Fibroblast of skin of left quadriceps (primary cell): ENCODE measurements at places on chromosomes 1 and 21.

DNA sequence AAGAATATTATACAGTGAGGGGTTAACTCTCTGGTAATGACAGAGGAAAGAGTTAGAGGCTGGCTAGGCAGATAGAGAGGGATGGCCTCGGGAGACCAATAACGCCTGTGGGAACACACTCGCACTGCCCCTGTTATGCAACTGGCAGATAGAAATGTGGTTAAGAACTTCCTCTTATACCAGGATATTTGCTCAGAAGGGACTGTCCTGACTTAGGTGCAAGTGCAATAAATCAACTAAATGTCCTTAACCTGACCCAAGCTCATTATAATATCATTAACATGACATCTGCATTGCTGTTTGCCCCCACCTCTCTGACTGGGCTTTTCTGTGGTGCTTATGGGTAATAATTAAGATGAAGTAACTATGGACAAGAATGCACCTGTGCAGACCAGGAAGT is 1518.0 kb downstream of the NCAM2 start:
- DNase-seq, result no peak

GRCh38 chr1:192958350-192958749 is 100.8 kb downstream of the UCHL5 start:
- no peak for DNase-seq

- peak; percentile 54 for DNase-seq
Measured at GRCh38 chr1:185939142-185939541, 205.0 kb downstream of the HMCN1 start.

DNA sequence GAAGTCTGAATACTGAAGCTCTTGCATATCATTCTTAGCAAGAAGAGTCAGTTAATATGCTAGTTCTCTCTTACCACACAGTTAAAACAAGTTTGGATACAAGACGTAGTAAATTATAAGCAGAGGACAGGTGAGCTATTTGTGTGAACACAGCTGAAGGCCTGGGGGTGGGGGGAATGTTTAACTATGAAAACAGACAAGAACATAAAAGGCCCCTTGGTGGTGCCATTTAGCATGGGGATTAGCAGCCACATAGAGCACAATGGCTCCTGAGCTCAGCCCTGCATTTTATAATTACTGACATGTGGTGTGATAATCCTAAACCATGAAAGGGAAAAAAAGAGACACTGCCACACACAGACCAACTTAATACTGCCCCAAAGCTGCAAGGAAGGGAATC is 94.8 kb downstream of the TGFBR3 start:
- DNase-seq, result no peak

DNA sequence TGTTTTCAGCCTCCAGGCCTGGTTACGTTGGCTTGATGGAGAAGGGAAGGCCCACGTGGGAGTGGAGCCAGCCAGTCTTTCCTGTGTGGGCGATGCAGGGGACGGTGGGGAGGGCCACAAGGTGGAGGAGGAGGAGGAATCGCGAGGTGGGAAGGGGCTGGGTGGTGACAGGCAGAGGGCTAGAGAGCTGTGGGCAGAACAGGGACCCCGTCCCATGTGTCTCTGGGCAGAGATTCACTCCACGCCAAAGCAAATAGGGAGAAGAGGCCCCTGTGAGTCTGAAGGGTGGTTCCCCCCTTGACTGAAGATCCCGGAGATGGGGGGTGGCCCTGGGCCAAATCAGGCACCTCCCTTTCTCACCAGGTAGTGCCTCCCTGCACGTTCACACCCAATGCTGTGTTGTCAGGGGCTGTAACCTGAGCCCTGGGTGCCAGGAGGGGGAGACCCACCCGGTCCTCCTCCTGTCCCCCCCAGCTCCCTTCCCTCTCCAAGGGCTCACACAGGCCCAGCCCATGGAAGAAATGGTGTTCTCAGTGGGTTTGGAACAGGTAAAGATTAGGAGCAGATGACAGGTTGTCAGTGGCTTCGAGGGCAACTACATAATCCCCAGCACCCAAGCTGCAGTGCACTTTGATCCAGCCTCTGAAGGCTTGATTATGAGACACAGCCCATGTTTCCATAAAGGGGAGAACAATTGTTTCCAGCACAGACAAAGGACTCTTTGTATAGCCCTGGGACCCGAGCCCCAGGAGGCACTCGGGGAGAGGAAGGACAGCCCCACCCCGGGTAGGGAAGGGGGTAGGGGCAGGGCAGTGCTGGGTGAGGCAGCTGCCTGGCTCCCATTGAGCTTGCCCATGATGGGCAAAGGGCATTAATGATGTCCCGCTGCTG is 37.7 kb upstream of the GPR37L1 start:
- DNase-seq, result no peak

GRCh38 chr1:170200621-170201397 is 55.0 kb downstream of the NTMT2 start:
- no peak for DNase-seq

- no peak for DNase-seq
Measured at GRCh38 chr1:73009311-73009710, 727.0 kb upstream of the NEGR1 start.

GRCh38 chr1:198543670-198544260 is 3.3 kb upstream of the ATP6V1G3 start:
- no peak for DNase-seq

DNA sequence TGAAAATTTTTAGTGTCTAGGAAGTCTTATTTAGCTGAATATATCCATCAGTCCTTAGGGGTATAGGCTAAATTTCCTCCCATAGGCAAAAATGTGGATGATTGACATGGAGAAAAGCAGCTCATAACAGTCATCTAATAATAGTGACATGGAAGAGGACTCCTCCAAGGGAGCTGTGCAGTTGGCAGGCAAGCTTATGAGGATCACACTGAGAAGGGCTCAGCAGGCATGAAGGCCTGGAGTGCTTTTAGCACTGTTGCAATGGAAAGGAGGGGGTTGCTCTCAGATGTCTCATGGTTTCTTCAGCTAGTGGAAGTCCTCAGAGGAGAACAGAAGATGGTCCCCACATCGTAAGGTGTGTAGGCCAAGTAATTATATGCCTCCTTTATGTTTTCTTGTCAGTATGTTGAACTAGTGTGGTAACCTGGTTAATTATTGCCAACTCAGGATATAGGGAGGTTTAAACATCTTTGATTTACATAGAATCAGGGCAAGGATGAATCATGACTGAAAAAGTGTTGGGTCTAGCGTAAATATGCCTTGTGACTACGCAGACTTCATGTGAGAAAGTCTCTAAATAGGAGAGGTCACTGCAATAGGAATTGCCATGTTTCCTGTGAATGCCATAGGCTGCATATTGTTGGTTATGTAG is 18.9 kb downstream of the VN1R5 start:
- DNase-seq, result no peak

- no peak for DNase-seq
Measured at GRCh38 chr21:17506951-17507350, 5.9 kb upstream of the CXADR start.

DNA sequence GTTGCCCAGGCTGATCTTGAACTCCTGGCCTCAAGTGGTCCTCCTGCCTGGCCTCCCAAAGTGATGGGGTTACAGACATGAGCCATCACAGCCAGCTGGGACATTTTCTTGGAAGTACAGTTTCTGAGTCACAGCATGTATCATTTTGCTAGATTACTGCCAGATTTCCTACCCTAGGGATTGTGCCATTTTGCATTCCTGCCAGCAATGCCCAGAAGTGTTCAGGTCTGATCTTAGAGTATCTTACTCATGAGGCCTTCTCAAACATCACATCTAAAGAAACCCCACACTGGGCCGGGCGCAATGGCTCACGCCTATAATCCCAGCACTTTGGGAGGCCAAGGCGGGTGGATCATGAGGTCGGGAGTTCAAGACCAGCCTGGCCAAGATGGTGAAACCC is 10.2 kb downstream of the BMP8A start:
- no peak for DNase-seq

DNA sequence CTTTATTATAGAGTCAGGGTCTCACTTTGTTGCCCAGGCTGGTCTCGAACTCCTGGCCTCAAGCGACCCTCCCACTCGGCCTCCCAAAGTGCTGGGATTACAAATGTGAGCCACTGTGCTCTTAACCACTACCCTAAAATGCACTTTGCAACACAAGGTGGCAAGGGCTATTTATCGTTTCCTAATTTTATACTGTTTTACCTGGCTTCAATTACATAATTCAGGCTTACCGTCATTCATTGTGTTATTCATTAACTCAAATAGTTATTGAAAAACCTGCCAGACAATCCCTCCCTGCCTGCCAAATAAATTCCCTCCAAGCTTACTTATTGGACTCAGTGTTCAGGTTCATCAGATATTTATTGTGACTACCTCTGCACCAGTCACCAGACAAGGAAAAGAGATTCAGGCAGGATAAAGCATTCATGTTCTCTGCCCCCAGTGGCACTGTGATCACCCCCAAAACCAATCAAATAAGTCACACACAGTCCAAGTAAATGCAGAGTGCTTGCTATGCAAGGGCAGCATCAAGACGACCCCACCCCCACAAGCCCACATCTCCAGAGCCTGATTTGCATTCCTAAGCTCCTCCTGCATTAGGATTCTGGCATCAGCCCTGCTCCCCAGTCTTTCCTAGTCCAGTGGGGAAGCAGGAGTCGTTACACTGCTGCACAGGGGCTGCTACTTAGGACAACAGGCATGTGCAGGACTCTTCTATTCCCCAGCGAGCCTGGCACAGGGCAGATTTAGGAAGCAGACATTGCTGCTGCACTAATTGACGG is 8.1 kb downstream of the PAQR7 start:
- no peak for DNase-seq

- DNase-seq, result no peak
Measured at GRCh38 chr1:11879311-11880180, 20.8 kb upstream of the NPPB start.

DNA sequence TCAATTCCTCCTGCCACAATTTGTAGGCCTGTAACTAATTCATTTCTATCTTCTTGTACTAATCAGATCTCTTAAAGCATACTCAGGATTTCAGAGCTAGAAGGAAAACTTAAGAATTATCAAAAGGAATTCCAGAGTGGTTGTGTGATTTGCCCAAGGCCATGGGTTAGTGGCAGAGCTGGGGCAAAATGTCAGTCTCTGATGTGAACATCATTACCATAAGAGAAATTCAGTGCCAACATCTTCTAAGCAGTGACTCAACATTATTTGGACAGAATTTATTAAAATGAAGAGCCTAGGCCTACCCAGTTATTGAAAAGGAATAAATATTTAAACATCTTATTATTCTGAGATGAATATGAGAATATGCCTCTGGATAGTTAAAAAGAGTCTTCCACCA is 14.5 kb downstream of the ST6GALNAC5 start:
- no peak for DNase-seq

DNA sequence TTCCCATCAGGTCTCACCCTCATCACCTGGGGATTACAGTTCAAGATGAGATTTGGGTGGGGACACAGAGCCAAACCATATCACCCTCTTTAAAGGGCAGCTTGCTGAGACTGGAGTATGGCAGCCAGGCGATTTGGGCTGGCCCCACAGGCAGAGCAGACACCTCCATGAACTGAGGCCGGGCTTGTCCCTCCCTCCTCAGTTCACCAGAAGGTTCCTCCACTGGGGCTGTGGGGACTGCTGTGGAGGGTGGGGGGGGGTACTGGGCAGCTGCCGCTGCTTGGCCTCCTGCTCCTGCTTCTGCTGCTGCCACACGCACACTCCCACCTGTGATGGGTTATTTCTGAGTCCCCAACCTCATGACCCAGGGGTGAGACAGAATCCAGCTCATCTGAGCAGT is 53.9 kb upstream of the PDE9A start:
- DNase-seq, result no peak

DNA sequence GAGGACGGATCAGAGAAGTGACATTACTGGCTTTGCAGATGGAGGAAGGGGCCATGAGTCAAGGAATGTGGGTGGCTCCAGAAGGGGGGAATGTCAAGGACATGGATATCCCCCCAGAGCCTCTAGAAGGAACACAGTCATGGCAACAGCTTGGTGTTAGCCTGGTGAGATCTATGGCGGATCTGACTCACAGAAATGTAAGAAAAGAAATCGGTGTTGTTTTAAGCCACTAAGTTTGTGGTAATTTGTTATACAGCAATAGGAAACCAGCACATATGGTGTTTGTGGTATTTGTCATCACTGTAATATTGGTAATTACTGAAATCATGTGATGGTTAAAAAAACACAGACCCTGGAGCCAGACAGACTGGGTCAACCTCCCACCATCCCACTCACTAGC is 236.2 kb downstream of the SETD4 start:
- DNase-seq, result peak; percentile 6

- no peak for DNase-seq
Measured at GRCh38 chr1:226943927-226944326, 3.8 kb downstream of the COQ8A start.

- no peak for DNase-seq
Measured at GRCh38 chr1:57142999-57143398, 177.2 kb upstream of the C8B start.

DNA sequence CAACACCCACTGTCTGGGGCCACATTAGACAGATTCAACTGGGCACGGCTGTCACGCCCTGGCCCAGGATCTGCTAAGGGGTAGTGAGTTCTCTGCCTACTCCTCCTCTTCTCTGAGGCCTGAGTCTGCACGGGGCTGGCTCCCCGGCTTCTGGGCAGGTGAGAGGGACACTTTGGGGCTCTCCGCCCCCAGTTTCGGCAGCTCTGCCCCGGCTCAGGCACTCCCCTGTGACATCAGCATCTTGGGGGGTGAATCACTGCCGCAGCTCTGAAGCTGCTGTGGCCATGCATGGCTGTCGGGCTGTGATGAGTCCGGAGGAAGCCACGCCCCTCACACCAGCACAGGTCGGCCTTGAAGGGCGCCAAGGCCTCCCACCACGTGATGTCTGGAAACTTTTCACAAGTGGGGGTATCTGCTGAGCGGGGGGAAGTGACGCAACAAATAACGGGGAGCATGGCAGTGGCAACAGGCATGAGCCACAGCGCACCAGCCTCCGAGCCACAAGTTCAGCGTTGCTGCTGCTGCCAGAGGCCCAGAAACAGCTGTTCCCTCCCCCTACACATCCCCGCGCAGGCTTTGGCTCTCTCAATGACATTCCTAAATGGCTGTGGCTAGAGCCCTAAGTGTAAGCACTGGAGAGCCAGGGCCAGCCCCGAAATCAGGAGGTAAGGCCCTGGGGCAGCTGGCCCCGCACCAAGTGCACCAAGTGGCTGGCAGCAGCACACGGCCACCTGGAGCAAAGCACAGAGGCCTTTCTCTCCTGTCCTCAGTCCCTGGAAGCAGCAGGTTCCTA is 26.3 kb downstream of the ZBTB17 start:
- DNase-seq, result peak; percentile 81

DNA sequence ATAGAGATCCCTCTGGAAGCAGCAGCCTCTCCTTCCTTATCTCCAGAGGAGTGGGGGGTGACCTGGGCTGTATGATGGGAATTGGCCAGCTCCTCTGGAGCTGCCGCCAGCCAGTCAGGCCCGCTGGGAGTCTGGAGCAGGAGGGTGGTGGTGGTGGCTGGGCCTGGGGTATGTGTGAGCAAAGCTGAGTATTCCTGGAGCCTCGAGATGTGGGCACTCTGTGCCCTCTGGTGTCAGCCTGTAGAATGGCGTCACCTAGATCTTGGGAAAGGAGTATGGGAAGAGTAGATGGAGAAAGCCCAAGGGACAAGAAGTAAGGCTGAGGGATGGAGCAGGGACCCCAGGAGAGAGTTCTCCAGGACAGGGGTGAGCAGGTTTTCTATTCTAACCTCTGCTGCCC is 16.0 kb downstream of the VANGL2 start:
- no peak for DNase-seq
